ENCODE measurements at places on chromosomes 4 and X.

DNA sequence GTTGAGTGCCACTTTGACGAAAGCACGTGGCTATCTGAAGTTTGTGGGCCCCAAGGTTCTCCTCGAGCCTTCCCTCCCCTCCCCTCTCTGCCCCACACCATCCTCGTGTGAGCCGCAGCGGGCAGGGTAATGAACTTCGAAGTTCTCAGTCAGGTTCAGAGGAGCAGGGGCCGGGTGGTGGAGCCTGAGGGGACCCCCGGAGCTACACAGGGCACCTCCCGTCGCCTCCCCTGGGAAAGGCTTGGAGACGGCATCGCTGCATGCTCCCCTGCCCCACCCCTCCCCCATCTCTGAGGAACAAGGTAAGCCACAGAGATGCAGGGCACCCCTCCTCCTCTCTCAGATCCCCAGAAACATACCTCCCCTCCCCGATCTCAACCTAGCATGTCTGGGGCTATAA, 2.8 kb upstream of the NKX1-1 start:
- DNase-seq, result no peak

DNA sequence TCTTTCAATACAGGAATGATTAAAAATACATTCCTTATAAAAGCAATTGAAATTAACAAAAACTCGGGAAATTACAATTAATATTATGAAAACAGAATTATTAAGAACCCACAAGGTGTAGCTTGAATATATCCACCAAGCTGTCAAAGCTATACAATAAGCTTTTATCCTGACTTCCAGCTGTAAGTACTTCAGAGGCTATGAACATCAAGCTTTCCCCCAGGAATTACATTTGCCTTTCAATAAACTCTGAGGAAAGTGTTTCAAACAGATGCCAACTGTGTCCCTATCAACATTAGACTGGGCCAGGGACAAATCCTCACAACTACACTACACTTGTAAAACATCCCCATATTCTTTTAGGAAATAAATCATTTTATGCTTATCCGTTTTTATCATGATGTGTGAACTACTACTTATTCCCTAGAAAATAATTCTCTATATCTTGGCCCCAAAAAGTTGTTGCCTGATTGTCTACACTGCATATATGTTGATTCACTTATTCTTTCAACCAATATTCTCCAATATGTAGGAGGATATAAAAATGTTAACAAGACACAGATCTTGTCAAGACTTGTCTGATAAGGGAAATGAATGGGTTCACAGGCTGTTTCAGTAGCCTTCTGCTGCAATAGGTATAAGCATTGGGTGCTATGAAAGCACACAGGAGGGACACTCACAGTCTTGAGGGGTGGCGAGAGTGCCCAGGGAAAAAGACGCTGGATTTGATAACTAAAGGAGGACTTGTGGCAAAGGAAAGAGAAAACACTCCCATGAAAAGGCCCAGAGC, 494.1 kb downstream of the CENPC start:
- DNase-seq, result no peak

GRCh38 chrX:1485033-1485432, 32.3 kb upstream of the ASMTL start:
- no peak for DNase-seq

- no peak for DNase-seq
Measured at GRCh38 chr4:111639120-111639690, 506.0 kb upstream of the FAM241A start.

DNA sequence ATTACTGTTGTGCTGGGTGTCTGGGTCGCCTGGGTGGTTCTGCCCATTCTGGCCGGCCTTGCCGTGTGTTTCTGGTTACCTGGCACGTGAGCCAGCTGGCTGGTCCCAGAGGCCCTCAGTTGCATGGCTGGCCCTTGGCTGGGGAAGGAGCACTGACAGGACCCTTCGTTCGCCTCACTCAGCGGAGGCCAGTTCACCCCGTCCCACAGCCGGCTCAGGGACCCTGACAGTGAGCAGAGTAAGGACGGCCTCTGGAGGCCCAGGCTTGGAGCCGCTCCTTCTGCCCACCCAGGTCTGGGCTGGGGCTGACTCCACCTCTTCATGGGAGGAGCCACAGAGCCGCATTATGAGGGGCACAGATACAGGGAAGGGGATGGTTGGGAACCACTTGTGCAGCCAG, 20.3 kb upstream of the HGFAC start:
- no peak for DNase-seq

DNA sequence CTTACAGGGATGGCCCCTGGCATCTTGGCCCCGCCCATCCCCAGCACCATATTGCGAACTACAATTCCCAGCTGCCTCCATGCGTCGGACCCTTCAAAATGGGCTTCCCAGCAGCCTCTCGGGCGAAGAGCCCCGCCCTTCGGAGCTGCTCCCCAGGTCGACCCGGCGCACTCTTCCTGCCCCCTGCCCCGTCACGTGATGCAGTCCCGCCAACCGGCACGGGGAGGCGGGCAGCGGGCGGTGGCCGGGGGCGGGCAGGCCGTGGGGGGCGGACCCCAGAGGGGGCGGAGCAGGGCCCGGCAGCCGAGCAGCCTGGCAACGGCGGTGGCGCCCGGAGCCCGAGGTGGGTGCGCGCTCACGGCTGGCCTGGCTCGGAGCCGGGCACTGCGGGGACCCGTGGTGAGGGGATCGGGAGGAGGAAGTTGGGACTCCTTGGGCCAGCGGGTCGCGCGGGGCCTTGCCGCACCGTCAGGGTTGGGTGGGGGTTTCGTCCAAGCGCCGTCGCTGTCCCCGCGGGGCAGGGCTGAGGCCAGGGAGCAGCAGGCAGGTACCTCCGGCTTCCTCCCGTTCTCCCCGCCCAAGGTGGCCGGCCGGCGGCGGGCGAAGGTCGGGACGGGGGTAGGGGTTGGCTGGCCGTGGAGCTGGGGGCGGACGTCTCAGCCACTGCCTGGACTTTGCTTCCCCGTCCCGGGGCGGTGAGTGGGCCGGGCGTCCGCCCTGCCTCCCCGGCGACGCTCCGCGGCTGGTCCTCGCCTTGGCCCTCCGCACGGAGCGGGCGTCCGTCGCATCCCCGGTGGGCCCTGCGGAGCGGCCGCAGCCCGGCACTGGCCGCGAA, at the start of gene MTM1:
TSS of gene MTM1 (plus strand) at position 302 of the 835 bp plus-strand sequence. CDS start 23,994 bp downstream, outside the sequence.
- peak; percentile 87 for DNase-seq

- DNase-seq, result peak; percentile 18
Measured at GRCh38 chr4:88158489-88159228, at the start of gene ABCG2. Gene ABCG2, minus strand, starts transcription at chr4:88158639. Its CDS starts 18,644 bp downstream, at chr4:88139995.

- peak; percentile 85 for DNase-seq
Measured at GRCh38 chr4:156293657-156294297, 340.1 kb upstream of the CTSO start.

DNA sequence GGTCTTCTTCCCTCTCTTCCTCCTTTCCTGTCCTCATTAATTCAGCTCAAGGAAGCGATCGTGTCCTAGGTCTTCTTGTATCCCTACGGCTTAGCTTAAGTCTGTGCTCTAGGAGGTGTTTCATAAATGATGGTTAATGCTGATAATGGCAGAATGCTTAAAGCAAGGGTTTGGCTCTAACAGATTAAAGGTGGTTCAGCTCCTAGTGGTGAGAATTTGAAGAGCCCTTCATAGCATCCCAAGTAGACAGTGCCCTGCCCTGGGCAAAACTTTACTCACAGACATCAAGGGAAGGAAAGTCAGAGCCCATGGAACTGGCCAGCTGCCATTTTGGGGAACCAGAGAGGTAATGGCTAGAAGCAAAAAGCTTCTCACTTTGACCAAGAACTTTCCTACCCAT, 47.0 kb upstream of the PGRMC1 start:
- no peak for DNase-seq

- no peak for DNase-seq
Measured at GRCh38 chr4:22764183-22764582, 71.4 kb downstream of the GBA3 start.

DNA sequence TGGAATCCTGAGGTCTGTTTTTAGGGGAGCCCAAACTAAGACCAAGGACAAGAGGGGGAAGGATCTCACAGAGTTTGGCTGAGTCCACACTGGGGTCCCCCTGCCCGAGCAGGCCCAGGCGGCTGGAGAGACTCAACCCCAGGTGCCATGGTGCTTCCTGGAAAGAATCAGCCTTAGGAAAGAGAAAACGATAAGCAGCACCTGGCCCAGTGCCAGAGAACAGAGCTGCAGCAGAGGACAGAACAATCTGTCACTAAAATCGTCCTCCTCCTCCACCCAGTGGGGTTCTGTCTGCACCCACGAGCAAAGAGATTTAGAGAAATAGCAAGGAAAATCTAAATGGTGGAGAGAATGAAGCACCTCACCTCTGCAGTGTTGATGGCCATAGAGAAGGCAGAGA, 470.5 kb downstream of the BCOR start:
- DNase-seq, result no peak

- DNase-seq, result no peak
Measured at GRCh38 chr4:27318740-27319139, 458.1 kb downstream of the STIM2 start.

GRCh38 chr4:13986548-13986947, 359.0 kb upstream of the BOD1L1 start:
- DNase-seq, result no peak

DNA sequence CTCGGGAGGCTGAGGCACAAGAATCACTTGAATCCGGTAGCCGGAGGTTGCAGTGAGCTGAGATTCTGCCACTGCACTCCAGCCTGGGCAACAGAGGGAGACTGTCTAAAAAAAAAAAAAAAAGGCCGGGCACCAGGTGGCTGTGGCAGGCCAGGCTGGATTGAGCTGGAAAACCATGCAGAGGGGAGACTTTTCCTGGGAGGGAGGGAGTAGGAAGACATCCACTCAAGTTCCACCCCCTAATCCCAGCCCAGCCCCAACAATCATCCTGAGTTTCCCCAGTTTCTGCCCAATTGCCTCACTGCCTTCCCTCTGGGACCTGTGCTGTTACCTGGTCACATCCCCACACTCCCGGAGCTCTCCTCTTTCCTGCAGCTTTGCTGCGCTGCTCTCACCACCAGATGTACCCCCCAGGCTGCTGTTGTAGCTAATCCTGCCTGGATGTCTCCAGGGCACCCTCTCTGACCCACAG, 9.0 kb upstream of the TSPYL2 start:
- DNase-seq, result no peak

DNA sequence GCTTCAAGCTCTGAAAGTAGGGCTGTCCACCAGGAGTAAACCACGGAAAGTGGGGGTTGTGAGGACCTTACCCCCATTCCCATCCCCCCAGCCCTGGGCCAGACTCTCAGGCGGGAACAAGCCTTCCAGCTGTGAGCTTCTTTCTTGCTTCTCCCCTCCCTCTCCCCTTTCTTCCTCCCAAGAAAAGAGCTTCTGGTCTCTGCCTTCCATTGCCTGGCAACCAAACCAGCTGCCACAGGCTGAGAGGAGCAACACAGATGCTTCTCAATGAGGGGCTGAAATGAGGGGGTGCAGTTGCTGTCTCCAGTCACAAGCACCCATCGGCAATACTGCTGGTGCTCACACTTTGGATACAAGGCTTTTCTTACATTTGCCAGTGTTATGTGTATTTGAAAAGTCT, 72.5 kb downstream of the SLC16A2 start:
- no peak for DNase-seq

- no peak for DNase-seq
Measured at GRCh38 chr4:177444911-177445736, 2.9 kb upstream of the AGA start.

DNA sequence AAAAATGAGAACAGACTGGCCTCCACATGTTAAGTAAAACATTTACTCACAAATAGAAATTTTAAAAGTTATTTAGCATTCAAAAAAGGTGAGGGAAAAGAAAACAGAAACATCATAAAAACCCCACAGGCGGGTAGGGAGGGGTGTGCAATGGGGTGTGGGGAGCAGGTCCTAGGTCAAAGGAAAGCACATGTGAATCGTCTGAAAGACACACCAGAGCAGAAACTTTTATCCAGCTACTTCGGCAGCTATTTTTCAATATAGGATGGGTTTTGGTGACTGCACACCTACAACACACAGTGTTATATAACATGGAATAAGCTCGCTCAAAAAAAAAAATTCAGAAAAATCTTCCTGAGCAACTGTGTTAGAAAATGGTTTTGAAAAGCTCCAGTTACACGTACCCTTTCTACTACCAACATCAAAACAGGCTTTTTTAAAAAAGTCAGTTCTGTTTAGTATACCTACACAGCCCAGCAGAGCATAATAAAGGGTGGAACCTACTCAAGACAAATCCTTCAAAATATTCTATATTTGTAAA, 1.6 kb downstream of the OTUD4 start:
- DNase-seq, result no peak

DNA sequence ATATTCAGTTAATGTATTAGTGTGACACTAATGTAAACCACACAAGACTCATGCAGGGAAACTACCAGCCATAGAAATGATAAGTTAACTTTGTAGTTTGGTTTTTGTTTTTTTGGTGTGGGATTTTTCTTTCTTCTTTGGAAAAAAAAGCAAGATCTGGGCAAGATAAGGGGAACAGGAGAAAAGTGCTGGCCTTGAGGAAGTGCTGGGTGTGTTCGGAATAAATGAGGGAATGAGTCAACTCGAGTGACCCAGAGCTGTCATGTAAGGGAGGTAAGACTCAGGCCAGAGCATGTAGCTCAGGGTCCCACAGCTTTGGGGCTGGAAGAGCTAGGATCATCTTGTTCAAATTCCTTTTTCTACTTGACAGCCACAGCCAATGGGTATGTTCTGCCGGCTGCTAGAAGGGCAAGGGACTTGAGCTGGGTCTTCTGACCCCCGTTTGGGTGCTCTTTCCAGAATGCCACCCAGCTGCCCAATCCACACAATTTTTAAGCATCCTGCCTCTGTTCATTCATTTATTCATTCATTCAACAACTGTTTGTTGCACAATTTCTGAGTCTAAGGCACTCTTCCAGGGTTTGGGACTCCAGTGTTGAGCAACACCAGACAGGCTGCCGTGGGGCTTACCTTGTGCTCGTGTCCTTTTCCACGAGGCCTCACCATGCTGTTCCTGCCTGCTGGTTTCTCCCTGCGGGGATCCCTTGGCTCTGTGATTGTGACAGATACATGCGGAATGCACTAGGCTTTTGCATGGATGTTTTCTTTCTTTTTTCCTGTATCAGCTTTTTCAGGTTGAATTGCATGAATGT, 54.5 kb downstream of the CLDN34 start:
- no peak for DNase-seq

All from brain microvascular endothelial cell (primary cell).